ENCODE measurements at places on chromosomes 2 and 18.

DNA sequence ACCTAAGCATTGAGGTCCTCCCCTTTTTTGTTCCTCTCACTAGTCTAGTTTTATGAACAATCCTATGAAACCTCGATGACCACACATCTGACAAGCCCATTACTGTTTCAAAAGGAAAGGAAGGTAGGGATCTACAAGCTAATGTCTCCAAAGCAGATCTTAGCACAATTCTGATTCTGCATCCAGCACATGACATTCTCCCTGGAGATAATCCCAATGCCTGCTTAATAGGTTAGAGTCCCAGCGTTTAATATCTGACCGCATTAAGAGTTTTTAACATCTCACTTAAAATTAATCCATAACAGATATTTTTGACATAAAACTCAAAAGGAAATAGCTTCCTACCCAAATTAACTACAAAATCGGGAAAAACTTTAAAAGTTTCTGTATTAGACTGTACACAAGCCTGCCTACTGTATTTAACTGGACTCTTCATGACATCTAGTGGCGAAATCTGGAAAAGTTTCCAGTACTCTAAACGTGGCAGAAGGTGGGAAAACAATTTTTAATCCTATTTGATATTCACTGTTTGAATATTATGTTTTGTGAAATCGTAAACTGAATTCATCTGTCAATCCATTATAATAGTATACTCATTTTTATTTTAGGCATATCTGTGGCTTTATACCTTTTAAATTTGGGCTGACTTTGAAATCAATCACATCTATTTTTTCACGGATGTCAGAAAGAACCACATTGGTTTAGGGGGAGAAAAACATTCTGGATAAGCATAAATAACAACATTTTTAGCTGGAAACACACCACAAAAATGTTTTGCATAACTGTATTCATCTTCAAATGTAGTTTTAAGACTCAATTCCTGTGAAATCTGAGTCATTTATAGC lies 62.4 kb downstream of the TXNL1 start:
- H3K27ac ChIP-seq: no peak overlapping the region
- H3K4me1 ChIP-seq: peaks cover 21% of the 10 kb centered on the region
- H3K36me3 ChIP-seq: no peaks in the 10 kb centered on the region
- H3K27me3 ChIP-seq: no peaks in the 10 kb centered on the region
- no peak overlapping the region for H3K4me3 ChIP-seq
- DNase-seq: no peak

GRCh38 chr2:219126555-219126954 lies 34.1 kb downstream of the NHEJ1 start:
- no peak overlapping the region for H3K4me3 ChIP-seq
- no peaks in the 10 kb centered on the region for H3K36me3 ChIP-seq
- no peak for DNase-seq
- no peaks in the 10 kb centered on the region for H3K27me3 ChIP-seq
- H3K27ac ChIP-seq: no peak overlapping the region

- H3K4me1 ChIP-seq: no peaks in the 10 kb centered on the region
- no peak overlapping the region for H3K4me3 ChIP-seq
- H3K36me3 ChIP-seq: no peaks in the 10 kb centered on the region
- H3K27me3 ChIP-seq: no peaks in the 10 kb centered on the region
- no peak overlapping the region for H3K27ac ChIP-seq
These were observed 77.6 kb upstream of the SLC4A10 start for GRCh38 chr2:161546635-161547034.

DNA sequence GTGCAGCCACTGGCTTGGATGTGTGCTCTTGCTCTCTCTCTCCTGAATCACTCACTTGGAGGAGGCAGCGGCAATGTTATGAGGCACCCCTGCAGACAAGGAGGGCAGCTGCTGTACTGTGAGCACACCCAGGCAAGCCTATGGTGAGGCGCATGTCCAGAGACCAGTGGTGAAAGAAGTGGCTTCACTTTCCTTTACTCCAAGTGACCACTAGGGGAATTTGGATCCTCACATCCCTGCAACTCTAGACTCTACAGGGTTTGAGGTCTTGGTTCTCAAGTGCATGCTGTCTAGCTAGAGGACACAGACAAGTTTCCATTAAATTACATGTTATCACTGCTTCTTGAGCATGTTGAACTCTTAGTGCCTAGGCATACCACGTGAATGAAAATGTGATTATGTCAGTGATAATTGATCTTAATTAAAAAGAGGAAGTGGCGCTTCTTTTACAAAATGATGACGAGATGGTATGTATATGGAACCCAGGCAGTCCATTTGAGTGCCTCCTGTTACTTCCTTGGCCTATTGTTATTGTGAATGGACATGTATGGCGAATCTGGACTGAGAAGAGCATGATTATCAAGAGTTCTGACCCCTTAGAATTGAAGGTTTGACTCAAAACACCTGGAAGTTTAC lies 181.0 kb upstream of the CDH2 start:
- no peaks in the 10 kb centered on the region for H3K36me3 ChIP-seq
- no peak overlapping the region for H3K27ac ChIP-seq
- H3K4me3 ChIP-seq: no peak overlapping the region
- no peaks in the 10 kb centered on the region for H3K27me3 ChIP-seq

GRCh38 chr2:61320181-61320580 lies 150.7 kb downstream of the USP34 start:
- H3K36me3 ChIP-seq: no peaks in the 10 kb centered on the region
- no peak overlapping the region for H3K4me3 ChIP-seq
- no peak for DNase-seq

- H3K36me3 ChIP-seq: no peaks in the 10 kb centered on the region
- no peak overlapping the region for H3K27ac ChIP-seq
- H3K27me3 ChIP-seq: no peaks in the 10 kb centered on the region
- no peaks in the 10 kb centered on the region for H3K4me1 ChIP-seq
These were observed 131.5 kb downstream of the CPS1 start for GRCh38 chr2:210687786-210688470.

- H3K27ac ChIP-seq: no peak overlapping the region
- no peaks in the 10 kb centered on the region for H3K27me3 ChIP-seq
- H3K4me1 ChIP-seq: no peaks in the 10 kb centered on the region
These were observed 136.2 kb downstream of the SLC8A1 start for GRCh38 chr2:40315683-40316082.

DNA sequence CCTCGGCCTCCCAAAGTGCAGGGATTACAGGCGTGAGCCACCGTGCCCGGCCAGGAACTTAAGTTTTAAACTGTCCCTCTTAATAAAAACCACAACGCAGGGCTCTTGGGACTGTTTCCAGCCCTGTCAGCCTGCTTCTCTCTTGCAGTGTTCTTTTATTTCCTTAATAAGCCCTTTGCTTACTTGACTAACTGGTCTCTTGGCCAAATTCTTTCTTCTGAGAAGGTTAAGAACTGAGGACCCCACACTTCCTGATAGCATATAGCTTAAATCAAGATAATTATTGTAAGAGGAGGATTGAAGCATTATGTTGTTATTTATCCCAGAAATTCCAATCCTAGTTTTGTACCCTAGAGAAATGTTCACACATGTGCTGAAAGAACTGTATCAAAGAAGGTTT lies 128.2 kb upstream of the UXS1 start:
- no peaks in the 10 kb centered on the region for H3K36me3 ChIP-seq
- no peak overlapping the region for H3K27ac ChIP-seq
- H3K4me3 ChIP-seq: no peak overlapping the region
- H3K4me1 ChIP-seq: no peaks in the 10 kb centered on the region
- peak; percentile 8 for DNase-seq

DNA sequence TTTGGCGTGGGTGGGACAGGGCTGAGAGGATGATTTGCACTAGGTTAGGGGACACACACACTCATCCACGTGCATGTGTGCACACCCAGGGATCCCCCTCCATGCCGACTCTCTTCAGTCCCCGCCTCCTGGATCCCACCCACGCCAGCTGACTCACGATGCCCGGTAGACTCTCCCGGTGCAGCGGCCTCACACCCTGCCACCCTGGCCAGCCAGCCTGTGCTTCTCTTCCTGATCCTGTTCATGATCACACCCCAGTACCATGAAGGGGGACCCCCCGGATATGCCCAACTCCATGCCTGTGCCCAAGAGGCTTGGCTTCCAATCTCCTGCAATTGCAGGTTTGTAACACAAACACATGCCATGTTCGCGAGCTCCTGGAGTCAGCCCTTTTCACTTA lies 157.8 kb upstream of the HDAC4 start:
- H3K4me3 ChIP-seq: no peak overlapping the region
- H3K27me3 ChIP-seq: no peaks in the 10 kb centered on the region
- no peak overlapping the region for H3K27ac ChIP-seq

DNA sequence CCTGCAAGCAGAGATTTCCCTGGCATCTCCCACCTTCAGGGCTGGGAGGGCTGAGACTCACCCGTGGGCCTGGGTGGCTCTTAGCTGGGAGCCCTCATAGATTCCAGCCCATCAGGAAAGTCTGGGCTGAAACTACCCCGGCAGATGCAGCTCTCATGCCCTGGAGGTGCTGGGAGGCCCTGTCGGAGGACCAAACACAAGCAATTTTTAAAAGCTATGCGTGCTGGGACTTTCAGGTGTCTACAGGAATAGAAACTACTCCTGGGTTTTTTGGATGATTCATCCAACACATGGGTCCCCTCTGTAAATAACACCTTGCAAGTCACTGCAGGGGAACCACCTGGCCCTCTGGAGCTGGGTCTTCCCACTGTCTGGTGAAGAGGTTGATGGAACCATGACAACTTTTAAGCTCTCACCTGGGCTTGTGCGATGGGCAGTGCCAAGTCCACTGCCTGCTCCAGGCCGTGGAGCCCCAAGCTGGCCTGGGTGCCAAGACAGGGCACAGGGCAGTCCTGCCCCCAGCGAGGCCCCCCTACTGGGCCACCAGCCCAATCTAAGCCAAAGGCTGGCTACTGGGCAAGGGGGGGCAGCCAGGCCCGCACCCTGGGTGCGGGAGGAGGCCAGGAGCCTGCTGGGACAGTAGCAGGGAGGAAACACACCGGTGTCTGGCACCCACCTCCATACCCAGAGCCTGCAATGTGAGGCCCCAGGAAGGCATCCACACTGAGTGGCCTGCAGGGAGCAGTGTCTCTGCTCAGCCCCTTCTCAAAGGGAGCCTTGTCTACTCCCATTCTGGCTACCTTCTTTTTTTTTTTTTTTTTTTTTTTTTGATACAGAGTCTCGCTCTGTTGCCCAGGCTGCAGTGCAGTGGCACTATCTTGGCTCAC lies 1.1 kb upstream of the GPR55 start:
- H3K27ac ChIP-seq: no peak overlapping the region
- no peaks in the 10 kb centered on the region for H3K36me3 ChIP-seq
- H3K4me1 ChIP-seq: no peaks in the 10 kb centered on the region

Measured in thyroid gland (tissue), 4 donors.